Neural cell (in vitro differentiated cells): ENCODE measurements at places on chromosomes 2 and 18. TPM values are rescaled to one million over a fixed set of nuclear protein-coding genes. Genes with fewer than 3 reads are reported as not detected.

BOLL gene
- polyA plus RNA-seq = not detected in 2 replicates

GDF7 gene
- polyA plus RNA-seq = 0.38 and 0.62 TPM in 2 replicates

MPP4 gene
- 0.38 TPM in 1 of 2 replicates, not detected in the other for polyA plus RNA-seq

TCF23 gene
- not detected in 2 replicates for polyA plus RNA-seq

TRABD2A gene
- polyA plus RNA-seq = 0.17 and 2.7 TPM in 2 replicates

BUB1 gene
- polyA plus RNA-seq = 2.1 and 2.4 TPM in 2 replicates

LIPG gene
- polyA plus RNA-seq = 0.72 and 0.85 TPM in 2 replicates

ADAM23 gene
- polyA plus RNA-seq = 55.0 and 75.2 TPM in 2 replicates

ALPP gene
- polyA plus RNA-seq = not detected in 2 replicates

AKAIN1 gene
- polyA plus RNA-seq = not detected in 2 replicates

PROKR1 gene
- polyA plus RNA-seq = 0.06 TPM in 1 of 2 replicates, not detected in the other

AGXT gene
- not detected in 2 replicates for polyA plus RNA-seq

MYL1 gene
- not detected in 2 replicates for polyA plus RNA-seq

PAX8 gene
- not detected in 2 replicates for polyA plus RNA-seq

HES6 gene
- polyA plus RNA-seq = 236 and 237 TPM in 2 replicates

CD207 gene
- not detected in 2 replicates for polyA plus RNA-seq

RBKS gene
- 4.0 and 5.4 TPM in 2 replicates for polyA plus RNA-seq

TBR1 gene
- 4.5 and 7.2 TPM in 2 replicates for polyA plus RNA-seq

VIT gene
- polyA plus RNA-seq = not detected in 2 replicates

FAM110C gene
- polyA plus RNA-seq = 0.10 and 0.21 TPM in 2 replicates

MYOM1 gene
- 0.40 and 1.7 TPM in 2 replicates for polyA plus RNA-seq

NIFK gene
- 60.9 and 81.0 TPM in 2 replicates for polyA plus RNA-seq

PARD6G gene
- 8.8 and 9.3 TPM in 2 replicates for polyA plus RNA-seq

DCDC2C gene
- not detected in 2 replicates for polyA plus RNA-seq

UGT1A3 gene
- not detected in 2 replicates for polyA plus RNA-seq

PID1 gene
- polyA plus RNA-seq = 10.8 and 11.0 TPM in 2 replicates

DHRS9 gene
- not detected in 2 replicates for polyA plus RNA-seq

GORASP2 gene
- polyA plus RNA-seq = 20.4 and 23.4 TPM in 2 replicates

SCN7A gene
- 0.09 and 0.10 TPM in 2 replicates for polyA plus RNA-seq

OSBPL6 gene
- polyA plus RNA-seq = 11.8 and 12.8 TPM in 2 replicates

DSG4 gene
- polyA plus RNA-seq = not detected in 2 replicates

DUSP2 gene
- 1.5 and 2.1 TPM in 2 replicates for polyA plus RNA-seq

DSC2 gene
- 14.5 and 16.3 TPM in 2 replicates for polyA plus RNA-seq

ICOS gene
- not detected in 2 replicates for polyA plus RNA-seq

GALR1 gene
- polyA plus RNA-seq = 0.11 and 0.14 TPM in 2 replicates

CFLAR gene
- polyA plus RNA-seq = 0.84 and 1.6 TPM in 2 replicates

SLC38A11 gene
- polyA plus RNA-seq = not detected in 2 replicates
